Epithelial cell of esophagus (primary cell): ENCODE measurements at places on chromosomes 13 and 19.

DNA sequence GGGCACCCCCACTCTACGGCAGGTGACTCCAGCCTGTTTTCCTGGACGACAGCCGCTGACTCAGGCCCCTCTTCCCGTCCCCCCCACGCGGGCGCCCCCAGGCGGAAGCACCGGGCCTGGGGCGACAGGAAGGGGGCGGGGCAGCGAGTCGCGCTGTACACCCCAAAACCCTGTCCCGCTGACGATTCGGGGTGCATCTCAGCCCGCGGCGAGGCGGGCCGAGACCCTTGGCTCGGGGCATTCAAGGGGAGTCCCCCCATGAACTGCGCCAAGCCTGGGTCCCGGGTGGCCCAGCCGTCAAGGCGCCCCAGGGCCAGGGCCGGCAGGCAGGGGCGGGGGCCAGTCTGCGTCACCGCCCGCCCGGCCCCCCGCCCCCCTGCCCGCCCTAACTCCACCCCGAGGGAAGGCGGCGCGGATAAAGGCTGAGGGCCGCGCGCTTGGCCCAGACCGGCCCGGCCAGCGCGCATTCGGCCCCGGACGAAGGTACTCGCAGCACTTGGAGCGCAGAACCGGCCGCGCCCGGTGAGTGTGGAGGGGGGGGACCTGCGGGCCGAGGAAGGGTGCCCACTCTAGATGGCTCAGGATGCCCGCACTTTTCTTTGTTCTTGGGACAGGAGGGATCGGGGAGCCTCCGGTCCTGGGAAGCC lies at the start of gene MIDN:
Gene MIDN, plus strand, starts transcription at position 445 of the 647 bp plus-strand sequence. CDS start 1,714 bp downstream, outside the sequence.
- peak; percentile 88 for DNase-seq

DNA sequence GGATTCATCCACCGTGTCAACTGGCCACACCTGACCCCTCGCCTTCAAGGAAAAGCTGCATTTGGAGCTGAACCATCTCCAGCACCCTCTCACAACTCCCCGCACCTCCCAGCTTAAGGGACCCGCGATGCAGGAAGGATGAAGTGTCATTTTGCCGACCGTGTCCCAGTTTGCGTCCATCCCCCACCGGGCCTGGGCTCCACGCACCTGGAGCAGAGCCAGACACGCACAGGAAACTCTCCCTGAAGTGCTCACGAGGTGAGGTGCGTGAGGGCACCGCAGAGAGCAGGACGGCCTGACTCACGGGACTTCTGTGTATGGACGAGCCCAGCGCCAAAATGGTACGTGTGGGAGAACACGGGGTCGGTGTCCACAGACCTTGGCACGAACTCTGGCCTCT lies 7.2 kb downstream of the SHC2 start:
- DNase-seq = no peak

DNA sequence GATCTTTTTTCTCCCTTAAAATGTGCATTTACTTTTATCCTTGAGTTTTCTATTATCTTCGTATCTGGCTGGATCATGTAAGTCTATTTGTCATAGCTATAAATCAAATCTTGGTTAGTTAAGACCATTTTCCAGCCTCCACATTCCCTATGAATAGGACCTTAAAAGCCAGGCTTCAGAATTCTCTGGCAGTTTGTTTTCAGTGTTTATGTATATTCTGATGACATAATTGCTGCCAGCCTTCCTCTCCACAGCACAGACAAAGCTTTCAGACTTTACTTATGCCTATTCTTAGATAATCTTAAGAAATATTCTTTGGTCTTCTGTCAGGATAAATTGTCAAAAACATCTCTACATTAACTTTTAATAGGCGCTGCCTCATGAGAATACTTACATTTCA lies 870.8 kb upstream of the SPRY2 start:
- no peak for DNase-seq

- DNase-seq = peak; percentile 99
These were observed 26.1 kb downstream of the GAS6 start for GRCh38 chr13:113837560-113838355.

DNA sequence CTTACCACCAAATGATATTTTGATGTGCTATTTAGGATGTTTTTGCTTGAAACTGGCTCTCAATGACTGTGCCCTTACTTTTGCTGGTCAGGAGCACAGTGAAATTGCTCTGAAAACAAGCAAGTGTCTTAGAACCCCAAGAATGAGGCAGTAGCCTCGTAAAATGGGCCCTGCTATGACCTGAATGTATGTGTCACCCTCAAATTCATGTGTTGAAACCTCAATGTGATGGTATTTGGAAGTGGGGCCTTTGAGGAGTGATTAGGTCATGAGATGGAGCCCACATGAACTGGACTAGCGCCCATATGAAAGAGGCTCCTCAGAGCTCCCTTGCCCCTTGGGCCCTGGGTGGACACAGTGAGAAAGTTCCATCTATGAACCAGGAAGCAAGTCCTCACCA lies 155.2 kb downstream of the ZIC5 start:
- no peak for DNase-seq

DNA sequence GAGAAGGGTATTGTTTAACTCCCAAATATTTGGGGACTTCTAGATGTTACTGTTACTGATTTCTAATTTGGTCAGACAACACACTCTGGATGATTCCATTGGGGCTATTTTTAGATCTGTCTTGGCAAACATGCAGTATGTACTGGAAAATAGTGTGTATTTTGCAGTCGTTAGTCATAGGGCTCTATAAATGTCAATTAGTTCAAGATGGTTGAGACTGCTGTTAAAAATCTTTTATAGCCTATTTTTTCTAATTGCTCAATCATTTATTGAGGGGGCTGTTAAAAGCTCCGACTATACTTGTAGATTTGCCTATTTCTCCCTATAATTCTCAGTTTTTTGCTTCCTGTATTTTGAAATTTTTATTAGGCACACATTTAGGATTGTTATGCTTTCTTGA lies 31.4 kb downstream of the PPP5C start:
- no peak for DNase-seq

- no peak for DNase-seq
These were observed 9.8 kb upstream of the MCF2L start for GRCh38 chr13:112959206-112959605.

DNA sequence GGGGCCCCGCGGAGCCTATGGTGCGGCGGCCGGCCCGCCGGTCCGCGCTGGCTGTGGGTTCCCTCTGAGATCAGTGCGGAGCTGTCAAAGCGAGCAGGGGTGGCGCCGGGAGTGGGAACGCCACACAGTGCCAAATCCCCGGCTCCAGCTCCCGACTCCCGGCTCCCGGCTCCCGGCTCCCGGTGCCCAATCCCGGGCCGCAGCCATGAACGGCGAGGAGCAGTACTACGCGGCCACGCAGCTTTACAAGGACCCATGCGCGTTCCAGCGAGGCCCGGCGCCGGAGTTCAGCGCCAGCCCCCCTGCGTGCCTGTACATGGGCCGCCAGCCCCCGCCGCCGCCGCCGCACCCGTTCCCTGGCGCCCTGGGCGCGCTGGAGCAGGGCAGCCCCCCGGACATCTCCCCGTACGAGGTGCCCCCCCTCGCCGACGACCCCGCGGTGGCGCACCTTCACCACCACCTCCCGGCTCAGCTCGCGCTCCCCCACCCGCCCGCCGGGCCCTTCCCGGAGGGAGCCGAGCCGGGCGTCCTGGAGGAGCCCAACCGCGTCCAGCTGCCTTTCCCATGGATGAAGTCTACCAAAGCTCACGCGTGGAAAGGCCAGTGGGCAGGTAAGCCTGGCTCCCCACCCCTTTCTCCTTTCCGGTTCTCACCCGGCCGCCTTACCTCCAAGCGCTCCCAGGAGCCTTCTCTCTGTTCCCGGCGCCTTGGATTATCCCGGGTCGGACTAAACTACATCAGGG lies at the start of gene PDX1:
Gene PDX1, plus strand, starts transcription at position 67 of the 743 bp plus-strand sequence. Its CDS starts 139 bp downstream, at position 206.
- peak; percentile 35 for DNase-seq

DNA sequence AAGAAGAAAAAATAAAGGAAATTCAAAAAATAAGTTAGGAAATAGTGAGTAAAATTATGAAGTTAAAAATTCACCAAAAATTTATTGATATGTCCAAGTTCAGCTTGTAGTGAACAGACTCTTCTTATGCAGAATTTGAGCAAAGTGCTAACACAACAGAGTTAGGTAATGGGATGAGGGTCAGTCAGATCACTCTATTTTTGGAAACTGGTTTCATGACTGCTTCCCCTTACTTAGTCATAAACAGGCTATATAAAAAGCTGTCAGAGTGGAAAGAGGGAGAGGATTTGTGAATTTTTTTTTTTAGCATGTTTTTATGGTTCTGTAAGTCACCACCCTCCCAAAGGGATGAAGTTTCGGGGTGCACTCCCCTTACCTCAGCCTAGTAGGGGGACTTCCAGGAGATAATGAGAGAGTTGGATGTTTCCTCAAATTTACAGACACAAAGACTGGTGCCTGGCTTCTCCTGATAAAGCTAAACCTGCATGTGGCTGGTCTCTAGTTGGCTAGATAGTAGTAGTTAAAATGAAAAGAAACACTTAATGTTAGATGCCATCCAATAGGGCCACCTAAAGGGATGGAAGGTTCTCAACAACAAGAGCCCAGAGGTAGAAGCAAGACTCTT lies 4.5 kb downstream of the CPB2 start:
- DNase-seq = peak; percentile 24

DNA sequence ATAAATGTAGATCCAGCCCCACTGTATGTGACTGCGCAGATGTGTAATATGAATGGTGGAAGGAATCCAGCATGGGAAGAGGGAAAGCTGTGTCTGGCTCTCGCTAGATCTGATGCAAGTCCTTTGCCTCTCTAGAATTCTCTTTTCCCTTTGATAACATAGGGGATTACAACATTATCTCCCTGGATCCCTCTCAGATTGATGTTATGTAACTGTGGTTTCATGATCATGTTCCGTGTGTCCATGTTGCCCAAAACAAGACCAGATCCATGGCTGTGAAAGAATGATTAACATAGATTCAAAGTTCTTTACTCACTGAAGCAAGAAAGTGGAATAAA lies 184.0 kb upstream of the UBL3 start:
- DNase-seq = no peak

DNA sequence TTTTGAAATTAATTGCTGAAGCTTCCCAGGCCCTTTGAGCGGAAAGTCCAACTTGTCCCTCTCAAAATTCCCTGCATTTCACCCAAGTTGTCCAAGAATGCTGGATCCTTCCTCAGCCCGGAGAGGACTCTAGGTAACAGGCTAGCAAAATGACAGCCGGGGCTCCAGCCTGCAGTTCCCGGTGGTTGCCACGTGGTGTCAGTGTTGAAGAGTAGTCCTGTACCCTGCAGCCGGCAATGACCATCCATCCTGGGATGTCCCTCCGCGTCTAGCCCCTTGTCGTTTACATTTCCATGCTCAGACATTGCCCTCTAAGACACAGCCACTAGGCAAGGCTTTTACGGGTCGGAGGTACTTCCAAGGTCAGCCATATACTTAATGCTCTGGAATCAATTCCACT lies 31.4 kb upstream of the MTIF3 start:
- DNase-seq = peak; percentile 63

- no peak for DNase-seq
These were observed 241.9 kb downstream of the UQCRFS1 start for GRCh38 chr19:28971049-28971448.

DNA sequence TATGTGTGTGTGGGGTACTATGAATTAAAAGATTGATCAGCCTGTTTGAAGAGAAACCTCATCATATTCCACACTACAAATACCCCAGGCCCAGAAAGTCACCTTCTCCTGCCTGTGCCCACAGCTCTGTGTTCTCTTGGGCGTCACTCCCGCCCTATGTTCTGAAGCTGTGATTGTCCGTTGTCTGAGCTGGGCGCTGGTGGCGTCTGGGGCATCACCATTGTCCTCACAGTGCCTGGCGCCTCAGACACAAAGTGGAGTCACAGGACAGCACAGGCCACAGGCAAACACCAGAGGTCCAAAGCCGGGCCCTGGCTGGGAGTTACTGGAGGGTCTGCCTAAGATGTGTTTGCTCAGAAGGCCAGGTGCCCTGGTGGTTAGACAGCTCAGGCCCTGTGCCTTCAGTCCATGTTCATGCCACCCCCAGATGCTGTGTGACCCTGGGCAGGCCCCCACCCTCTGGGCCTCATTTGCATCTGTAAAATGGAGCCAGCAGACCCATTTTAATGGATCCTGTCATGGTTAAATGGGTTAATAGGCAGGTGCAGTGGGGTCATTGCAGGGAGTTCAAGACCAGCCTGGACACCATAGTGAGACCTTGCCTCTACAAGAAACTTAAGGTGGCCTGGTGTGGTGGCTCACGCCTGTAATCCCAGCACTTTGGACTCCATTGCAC lies 34.5 kb downstream of the DNM2 start:
- DNase-seq = no peak

- no peak for DNase-seq
These were observed 320.1 kb downstream of the MTUS2 start for GRCh38 chr13:29140277-29140676.
